ENCODE measurements at places on chromosomes 5 and 9.

- no peaks in the 10 kb centered on the region for H3K27me3 ChIP-seq
- H3K4me3 ChIP-seq, result no peak overlapping the region
- H3K36me3 ChIP-seq, result no peaks in the 10 kb centered on the region
- no peak for DNase-seq
Measured at GRCh38 chr5:121762426-121762825, 89.3 kb upstream of the FTMT start.

- H3K27ac ChIP-seq, result peak overlapping the region; percentile 94
- H3K4me1 ChIP-seq, result peaks cover 19% of the 10 kb centered on the region
- no peaks in the 10 kb centered on the region for H3K27me3 ChIP-seq
- no peak for DNase-seq
- no peak overlapping the region for H3K4me3 ChIP-seq
- peaks cover 39% of the 10 kb centered on the region for H3K36me3 ChIP-seq
Measured at GRCh38 chr9:33129886-33130881, 37.0 kb downstream of the B4GALT1 start.

GRCh38 chr5:109868737-109869136, 179.0 kb downstream of the MAN2A1 start:
- no peaks in the 10 kb centered on the region for H3K27me3 ChIP-seq
- peaks cover 8% of the 10 kb centered on the region for H3K4me1 ChIP-seq
- DNase-seq, result no peak
- peaks cover 38% of the 10 kb centered on the region for H3K36me3 ChIP-seq
- no peak overlapping the region for H3K27ac ChIP-seq

GRCh38 chr5:98069876-98070512, 703.5 kb upstream of the RGMB start:
- no peak for DNase-seq
- no peaks in the 10 kb centered on the region for H3K27me3 ChIP-seq
- H3K27ac ChIP-seq, result no peak overlapping the region
- H3K4me3 ChIP-seq, result no peak overlapping the region
- H3K36me3 ChIP-seq, result no peaks in the 10 kb centered on the region

GRCh38 chr5:84378420-84378819, 6.3 kb downstream of the EDIL3 start:
- H3K36me3 ChIP-seq, result no peaks in the 10 kb centered on the region
- no peak for DNase-seq
- no peak overlapping the region for H3K4me3 ChIP-seq
- H3K4me1 ChIP-seq, result peaks cover 4% of the 10 kb centered on the region
- no peak overlapping the region for H3K27ac ChIP-seq

GRCh38 chr9:96486386-96487028, 36.5 kb downstream of the HABP4 start:
- H3K4me3 ChIP-seq, result no peak overlapping the region
- H3K36me3 ChIP-seq, result peaks cover 17% of the 10 kb centered on the region
- no peaks in the 10 kb centered on the region for H3K27me3 ChIP-seq
- DNase-seq, result no peak
- H3K4me1 ChIP-seq, result no peaks in the 10 kb centered on the region

GRCh38 chr9:133163504-133164172, at the start of gene GBGT1:
GBGT1 (minus strand) TSS chr9:133163914; CDS start chr9:133162412, 1,502 bp downstream.
- no peaks in the 10 kb centered on the region for H3K36me3 ChIP-seq
- peaks cover 13% of the 10 kb centered on the region for H3K27me3 ChIP-seq
- no peak within 1 kb of the TSS for H3K27ac ChIP-seq
- H3K4me1 ChIP-seq, result peaks cover 4% of the 10 kb centered on the region
- no peak for DNase-seq

DNA sequence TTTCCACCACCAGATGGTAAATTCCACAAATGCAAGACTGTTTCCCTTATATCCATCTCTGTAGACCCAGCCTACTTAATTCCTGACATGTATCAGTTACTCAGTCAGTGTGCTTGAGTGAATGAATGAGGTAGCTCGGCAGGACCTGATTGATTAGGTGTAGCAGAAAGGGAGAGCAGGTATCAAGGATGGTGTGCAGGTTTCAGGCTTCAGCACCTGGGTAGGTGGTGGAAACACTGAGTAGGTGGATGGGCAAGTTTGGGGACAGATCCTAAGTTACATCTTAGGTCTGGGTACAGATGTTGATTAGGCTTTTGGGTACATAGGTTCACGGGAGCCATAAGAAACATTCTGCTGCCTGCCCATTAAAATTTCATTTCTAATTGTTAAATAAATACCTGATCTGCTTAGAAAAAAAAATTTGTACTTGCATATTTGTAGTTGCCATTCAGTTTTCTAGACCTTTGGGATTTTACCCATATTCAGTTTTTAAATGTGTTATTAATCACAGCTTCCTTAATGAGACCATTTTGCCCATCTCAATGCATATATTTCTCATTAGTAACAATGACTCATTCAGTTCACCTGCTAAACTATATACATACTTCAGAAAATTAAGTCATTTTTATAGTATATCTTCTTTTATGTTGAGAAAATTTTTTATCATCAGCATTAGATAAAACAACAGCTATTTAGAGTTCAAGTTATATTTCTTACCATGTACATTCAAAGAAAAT, 111.8 kb downstream of the INIP start:
- no peaks in the 10 kb centered on the region for H3K27me3 ChIP-seq
- DNase-seq, result no peak
- H3K4me3 ChIP-seq, result no peak overlapping the region
- no peaks in the 10 kb centered on the region for H3K36me3 ChIP-seq
- H3K4me1 ChIP-seq, result peaks cover 4% of the 10 kb centered on the region
- H3K27ac ChIP-seq, result no peak overlapping the region

DNA sequence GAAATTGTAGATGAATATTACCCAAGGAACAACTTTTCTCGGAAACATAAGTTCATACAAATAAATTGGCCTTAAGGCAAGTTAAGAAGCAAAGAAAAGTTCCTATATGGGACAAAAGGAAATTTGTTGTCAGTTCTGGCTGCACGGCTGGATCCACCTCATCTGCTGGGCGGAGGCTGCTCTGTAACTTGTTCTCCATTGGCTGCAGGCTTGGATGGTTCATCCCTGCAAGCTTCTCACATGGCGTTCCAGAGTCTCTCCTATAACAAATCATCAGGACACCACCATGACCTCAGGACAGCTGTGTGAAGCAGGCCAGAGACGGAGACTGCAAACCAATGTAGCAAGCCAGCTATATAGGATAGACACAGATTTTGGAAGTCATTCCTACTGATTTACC, 81.4 kb upstream of the DAB2 start:
- no peak overlapping the region for H3K4me3 ChIP-seq
- peaks cover 3% of the 10 kb centered on the region for H3K27me3 ChIP-seq
- DNase-seq, result no peak
- no peaks in the 10 kb centered on the region for H3K4me1 ChIP-seq
- H3K27ac ChIP-seq, result no peak overlapping the region

- no peaks in the 10 kb centered on the region for H3K27me3 ChIP-seq
- DNase-seq, result no peak
- no peak overlapping the region for H3K27ac ChIP-seq
- peaks cover 45% of the 10 kb centered on the region for H3K36me3 ChIP-seq
- H3K4me1 ChIP-seq, result peaks cover 34% of the 10 kb centered on the region
- H3K4me3 ChIP-seq, result no peak overlapping the region
Measured at GRCh38 chr5:80223561-80223960, 32.3 kb downstream of the SERINC5 start.

DNA sequence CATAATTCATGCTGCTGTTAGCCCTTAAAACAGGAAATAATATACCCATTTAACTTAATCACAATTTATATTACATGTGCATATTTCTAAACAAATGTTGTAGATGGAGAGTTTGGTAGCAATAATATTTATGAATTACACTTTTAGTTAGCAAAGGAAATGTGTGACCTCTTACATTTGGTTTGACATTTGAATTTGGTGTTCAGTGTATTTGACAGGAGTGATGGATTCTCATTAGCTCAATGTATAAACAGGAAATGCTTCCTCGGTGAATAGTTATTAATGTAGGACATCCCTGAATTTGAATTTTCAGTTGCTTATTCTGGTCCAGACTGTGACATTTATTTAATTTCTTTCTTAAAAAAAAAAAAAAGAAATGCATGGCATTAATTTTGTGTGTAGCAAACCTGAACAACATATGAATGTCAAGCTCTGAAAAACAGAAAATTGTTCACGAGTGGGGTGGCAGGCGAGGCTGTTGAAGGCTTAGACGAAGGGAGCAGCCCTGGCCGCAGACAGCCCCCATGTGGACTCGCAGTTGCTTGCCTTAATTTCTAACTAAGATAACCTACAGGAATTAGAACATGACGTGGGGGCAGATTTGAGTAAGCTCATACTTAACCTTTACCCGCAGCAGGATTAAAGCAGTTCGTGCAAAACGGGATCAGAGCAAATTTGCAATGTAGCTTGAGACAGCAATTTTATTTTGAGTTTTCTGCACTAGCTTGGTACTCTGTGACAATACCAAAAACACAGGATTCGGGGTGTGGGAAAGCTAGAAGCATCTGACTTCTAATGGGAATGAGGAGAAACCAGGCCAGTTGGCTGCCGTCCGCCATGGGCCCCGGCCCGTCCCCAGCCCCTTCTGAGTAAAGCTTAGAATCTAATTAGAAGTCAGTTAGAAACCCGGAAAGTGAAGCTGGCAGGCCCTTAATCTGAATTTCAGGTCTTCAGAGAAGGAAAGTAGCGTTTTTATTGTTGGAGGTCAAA, 134.3 kb downstream of the MACROH2A1 start:
- H3K27me3 ChIP-seq, result peaks cover 32% of the 10 kb centered on the region
- H3K4me3 ChIP-seq, result no peak overlapping the region
- no peak overlapping the region for H3K27ac ChIP-seq
- no peaks in the 10 kb centered on the region for H3K4me1 ChIP-seq
- H3K36me3 ChIP-seq, result no peaks in the 10 kb centered on the region

DNA sequence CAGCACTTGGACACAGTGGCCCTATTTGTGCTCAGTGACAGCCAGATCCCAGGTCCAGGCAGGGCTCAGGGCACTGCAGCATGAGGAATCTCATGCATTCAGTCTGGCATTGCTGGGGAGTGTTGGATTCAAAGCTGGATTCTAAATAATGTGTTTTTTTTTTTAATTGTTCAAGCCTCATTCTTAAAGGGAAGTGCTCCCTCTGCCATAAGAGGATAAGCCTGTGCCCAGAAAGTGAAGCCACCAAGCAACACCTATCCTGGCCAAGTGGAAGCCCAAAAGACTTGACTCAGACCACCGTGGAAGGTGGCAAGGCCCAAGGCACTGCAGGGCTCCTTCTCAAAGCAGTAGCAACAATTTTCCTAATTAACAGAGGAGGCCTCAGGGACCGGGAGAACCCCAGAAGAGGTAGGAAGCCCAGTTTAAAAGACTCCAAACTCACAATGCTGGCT, 135.6 kb downstream of the ACTL7B start:
- H3K27me3 ChIP-seq, result no peaks in the 10 kb centered on the region
- no peak for DNase-seq
- H3K36me3 ChIP-seq, result no peaks in the 10 kb centered on the region
- no peak overlapping the region for H3K4me3 ChIP-seq
- H3K4me1 ChIP-seq, result no peaks in the 10 kb centered on the region
- no peak overlapping the region for H3K27ac ChIP-seq

- no peaks in the 10 kb centered on the region for H3K36me3 ChIP-seq
- no peak overlapping the region for H3K4me3 ChIP-seq
- no peak overlapping the region for H3K27ac ChIP-seq
- no peak for DNase-seq
Measured at GRCh38 chr5:15472116-15472515, 27.9 kb upstream of the FBXL7 start.

- H3K27me3 ChIP-seq, result no peaks in the 10 kb centered on the region
- no peaks in the 10 kb centered on the region for H3K36me3 ChIP-seq
- no peaks in the 10 kb centered on the region for H3K4me1 ChIP-seq
- no peak for DNase-seq
- H3K27ac ChIP-seq, result no peak overlapping the region
- H3K4me3 ChIP-seq, result no peak overlapping the region
Measured at GRCh38 chr5:12320331-12320730, 416.1 kb upstream of the CTNND2 start.

DNA sequence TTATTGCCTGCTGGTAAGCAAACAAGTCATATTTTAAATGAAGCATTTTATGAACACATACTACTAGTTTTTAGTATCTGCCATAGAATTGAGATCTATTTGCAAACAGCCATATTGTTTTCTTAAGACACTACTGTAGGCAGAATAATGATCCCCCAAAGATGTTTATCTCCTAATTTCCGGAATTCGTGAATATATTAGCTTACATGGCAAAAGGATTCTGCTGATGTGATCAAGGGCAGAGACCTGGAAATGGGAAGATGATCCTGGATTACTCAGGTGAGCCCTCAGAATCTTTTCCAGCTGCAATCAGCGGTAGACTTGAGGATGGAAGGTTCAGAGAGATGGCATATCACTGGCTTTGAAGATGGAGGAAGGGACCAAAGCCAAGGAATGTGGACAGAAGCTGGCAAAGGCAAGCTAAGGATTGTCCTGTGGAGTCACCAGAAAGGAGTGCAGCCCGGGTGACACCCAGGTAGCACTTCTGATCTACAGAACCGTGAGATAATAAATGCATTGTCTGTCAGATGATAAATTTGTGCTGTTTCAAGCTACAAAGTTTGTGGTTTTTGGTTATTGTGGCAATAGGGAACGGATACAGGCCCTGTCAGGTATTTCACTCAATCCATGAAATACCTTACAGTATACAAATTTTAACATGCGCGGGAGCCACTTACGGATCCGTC, 1.0 kb upstream of the ERCC6L2 start:
- H3K27me3 ChIP-seq, result no peaks in the 10 kb centered on the region
- H3K4me1 ChIP-seq, result peaks cover 29% of the 10 kb centered on the region
- no peak for DNase-seq
- H3K36me3 ChIP-seq, result peaks cover 60% of the 10 kb centered on the region
- no peak overlapping the region for H3K27ac ChIP-seq
- H3K4me3 ChIP-seq, result no peak overlapping the region

DNA sequence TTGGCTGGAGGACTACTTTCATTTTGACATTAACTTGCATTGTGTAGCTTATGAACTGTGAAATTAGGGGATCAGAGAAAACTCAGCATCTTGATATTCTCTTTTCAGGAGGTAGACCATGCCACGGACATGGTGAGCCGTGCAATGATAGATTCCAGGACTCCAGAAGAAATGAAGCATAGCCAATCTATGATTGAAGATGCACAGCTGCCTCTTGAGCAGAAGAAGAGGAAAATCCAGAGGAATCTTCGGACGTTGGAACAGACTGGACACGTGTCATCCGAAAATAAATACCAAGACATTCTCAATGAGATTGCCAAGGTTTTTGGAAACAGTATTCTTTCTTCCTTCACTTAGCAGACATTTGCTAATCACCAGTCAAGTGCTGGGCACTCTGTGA, 20.6 kb upstream of the F2R start:
- no peaks in the 10 kb centered on the region for H3K27me3 ChIP-seq
- H3K4me3 ChIP-seq, result no peak overlapping the region
- H3K27ac ChIP-seq, result no peak overlapping the region
- no peak for DNase-seq

GRCh38 chr9:82117026-82117811, 128.6 kb downstream of the SPATA31D1 start:
- no peak overlapping the region for H3K4me3 ChIP-seq
- H3K27me3 ChIP-seq, result no peaks in the 10 kb centered on the region
- no peak overlapping the region for H3K27ac ChIP-seq
- no peak for DNase-seq

- DNase-seq, result no peak
- H3K4me1 ChIP-seq, result no peaks in the 10 kb centered on the region
- H3K27ac ChIP-seq, result no peak overlapping the region
- H3K27me3 ChIP-seq, result peaks cover 1% of the 10 kb centered on the region
- no peak overlapping the region for H3K4me3 ChIP-seq
Measured at GRCh38 chr9:36839131-36839885, 194.8 kb downstream of the PAX5 start.

All from T-helper 2 cell treated with Interferon-gamma antibody and Interleukin-4, amounts not matched to agents 5 μg/mL and 100 μg/mL, for 36 hours (primary cell).